ENCODE measurements at places on chromosomes 5 and 9. TPM values are rescaled to one million over a fixed set of nuclear protein-coding genes. Genes with fewer than 3 reads are reported as not detected.

CNTLN gene
- total RNA-seq, result 9.2 TPM

CCL27 gene
- not detected for total RNA-seq

TLE4 gene
- 48.6 TPM for total RNA-seq

- peak; percentile 64 for DNase-seq
Observed at GRCh38 chr5:157744051-157745011, 819 bp downstream of the LSM11 start.

- DNase-seq, result peak; percentile 84
Observed at GRCh38 chr5:175853573-175854230, 17.7 kb upstream of the CPLX2 start.

- no peak for DNase-seq
Observed at GRCh38 chr5:136374003-136374402, 8.7 kb upstream of the TRPC7 start.

- DNase-seq, result no peak
Observed at GRCh38 chr5:10482791-10483530, 41.3 kb downstream of the ROPN1L start.

DNA sequence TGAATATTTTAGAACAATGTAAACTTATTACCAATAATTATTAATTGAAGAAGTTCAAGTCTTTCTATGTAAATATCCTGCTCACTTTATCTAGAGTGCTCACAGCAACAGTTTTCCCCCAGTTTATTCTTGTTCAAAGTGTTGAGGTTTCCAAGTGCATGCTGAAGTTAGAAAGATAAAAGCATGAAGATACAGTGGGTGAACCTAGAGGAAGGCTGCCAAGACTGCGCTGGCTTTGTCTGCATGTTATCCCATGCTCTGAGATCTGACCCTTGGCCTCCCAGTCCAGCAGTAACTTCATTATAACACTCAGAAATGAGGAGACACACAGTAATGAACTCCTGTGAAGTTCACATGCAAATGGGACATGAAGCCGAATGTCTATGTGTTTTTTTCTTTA lies 76.0 kb upstream of the PIP5K1B start:
- no peak for DNase-seq

GRCh38 chr5:142821733-142822487 lies 51.7 kb downstream of the ARHGAP26 start:
- no peak for DNase-seq

Measured in lower lobe of right lung (tissue), 2 donors.